Aorta (tissue), 5 donors: ENCODE measurements at places on chromosomes 2 and 18.

DNA sequence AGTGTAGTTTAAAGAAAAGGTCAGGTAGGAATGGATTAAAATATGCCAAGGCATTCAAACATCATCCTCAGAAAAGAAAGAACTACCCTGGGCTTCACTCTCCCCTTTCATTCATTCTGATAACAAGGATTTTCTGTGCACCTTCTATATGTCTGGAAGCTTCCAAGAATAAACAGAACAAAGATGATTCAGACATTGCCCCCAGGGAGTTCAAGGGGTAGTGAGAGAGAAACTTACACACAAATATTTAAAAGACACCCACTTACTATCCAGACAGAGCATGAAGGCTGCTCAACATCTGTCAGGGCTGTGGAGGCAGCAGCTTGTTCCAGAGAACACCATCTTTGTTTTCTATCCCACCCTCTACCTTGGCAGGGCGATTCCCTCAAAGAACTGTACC, 140.5 kb downstream of the ALK start:
- DNase-seq: no peak

DNA sequence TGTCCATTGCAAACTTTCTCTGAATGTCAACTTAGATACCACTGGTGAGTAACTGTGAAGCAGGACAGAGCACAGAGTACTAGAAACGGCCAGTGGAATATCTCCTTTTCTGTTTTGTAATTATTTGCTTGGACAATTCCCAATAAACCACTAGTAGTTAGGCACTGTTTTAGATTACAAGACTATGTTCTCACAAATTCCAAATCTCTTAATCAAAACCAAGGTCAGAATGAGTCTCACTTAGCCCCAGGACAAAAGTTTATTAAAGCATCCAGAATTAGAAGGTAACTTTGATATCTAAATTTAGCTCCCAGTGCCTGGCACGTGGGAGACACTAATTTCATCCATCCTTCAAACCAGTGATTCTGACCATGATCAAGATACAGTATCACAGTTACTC, 89.0 kb downstream of the ZNF521 start:
- DNase-seq: no peak

- no peak for DNase-seq
Observed at GRCh38 chr2:121791290-121791689, 35.8 kb downstream of the TSN start.

DNA sequence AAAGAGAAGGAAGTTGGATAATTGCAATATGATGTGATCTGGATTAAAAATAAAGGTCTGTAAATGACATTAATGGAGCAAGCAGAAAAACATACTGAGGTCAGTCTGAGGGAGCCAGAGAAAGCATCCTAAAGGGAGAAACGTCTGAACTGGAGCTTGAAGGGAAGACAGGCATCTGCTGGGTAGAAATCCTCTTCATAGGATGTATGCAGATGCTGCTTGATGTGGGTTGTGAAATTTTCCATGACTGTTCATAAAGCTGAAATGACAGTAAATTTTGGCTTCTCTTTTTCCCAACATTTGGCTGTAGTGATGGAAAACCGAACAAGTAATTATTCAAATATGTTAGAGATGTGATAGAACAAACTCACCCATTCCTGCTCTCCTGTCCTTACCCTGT, 287.6 kb downstream of the CAMKMT start:
- no peak for DNase-seq

- DNase-seq: no peak
Observed at GRCh38 chr2:126425943-126426342, 230.0 kb upstream of the GYPC start.

GRCh38 chr2:69704446-69704845, 37.5 kb upstream of the ANXA4 start:
- no peak for DNase-seq

- DNase-seq: no peak
Observed at GRCh38 chr2:144896341-144896740, 376.4 kb upstream of the ZEB2 start.

DNA sequence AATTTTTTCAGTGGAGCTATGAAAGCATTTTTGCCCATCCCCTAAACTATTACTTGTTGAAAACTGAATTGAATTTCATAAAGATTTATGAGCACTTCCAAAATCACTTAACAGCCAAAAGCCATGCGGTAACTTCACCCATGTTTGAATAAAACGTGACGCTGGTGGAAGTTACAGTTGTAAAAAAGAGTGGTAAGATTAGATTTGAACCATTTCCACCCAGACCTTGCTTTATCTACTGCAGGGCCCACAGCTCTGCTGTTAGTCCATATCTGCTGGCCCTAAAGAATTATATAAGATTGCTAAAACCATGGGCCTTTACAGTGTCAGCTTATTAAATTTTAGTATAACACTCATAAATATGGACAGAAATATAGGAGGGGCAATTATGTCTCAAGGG, 15.5 kb upstream of the ITGA4 start:
- DNase-seq: no peak

DNA sequence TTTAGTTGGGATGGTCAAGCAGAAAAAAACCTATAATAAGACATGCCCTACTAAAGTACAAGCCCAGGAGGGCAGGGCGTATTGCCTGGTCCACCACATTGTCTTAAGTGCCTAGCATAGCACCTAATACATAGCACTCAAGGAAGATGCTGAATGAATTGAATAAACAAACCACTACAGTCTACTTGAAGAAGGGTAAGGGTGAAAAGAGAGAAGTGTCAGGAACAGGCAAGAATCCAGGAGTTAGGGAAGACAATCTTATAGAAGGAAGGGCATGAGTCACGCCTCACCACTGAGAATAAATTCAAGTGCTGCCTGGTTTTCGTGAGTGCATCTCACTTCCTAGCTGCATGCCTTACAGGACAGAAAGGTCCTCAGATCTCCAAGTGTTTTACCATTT, 13.9 kb downstream of the SLC19A3 start:
- DNase-seq: no peak

DNA sequence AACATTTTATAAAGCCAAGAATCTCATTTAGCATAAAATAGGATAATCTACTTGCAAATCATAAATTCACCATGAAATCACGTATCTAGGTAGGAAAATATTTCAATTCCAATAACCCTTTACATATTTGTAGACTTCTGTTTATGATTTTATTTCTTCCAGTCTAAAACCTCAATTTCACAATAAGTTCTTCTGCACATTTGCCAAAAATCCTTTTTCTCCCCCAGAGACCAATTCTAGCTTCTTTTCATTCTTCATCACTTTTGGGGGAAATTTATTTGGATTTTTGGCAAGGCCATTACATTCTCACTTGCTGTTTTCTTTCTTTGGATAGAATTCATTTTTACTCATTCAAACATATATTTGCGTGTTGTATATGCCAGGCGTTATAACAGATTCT, 86.8 kb downstream of the SPRED2 start:
- no peak for DNase-seq

DNA sequence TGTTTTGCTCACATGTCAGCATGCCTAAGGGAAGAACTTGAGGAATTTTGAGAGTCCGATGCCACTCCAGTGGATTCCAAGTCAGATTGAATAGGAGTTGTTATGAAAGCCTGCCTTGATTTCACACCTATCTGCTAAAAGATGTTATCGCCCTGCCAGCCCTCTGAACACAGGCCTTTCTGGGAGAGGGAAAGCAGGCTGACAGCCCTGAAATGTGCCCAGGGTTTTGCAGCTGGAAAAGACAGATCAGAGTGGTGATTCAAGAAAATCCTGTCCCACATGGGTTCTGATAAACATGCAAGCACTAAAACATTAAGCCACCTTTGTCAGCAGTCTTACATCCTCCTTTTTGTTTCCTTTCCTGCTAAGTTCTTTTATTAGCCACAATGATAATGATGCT, 1752.9 kb upstream of the CELF4 start:
- no peak for DNase-seq

DNA sequence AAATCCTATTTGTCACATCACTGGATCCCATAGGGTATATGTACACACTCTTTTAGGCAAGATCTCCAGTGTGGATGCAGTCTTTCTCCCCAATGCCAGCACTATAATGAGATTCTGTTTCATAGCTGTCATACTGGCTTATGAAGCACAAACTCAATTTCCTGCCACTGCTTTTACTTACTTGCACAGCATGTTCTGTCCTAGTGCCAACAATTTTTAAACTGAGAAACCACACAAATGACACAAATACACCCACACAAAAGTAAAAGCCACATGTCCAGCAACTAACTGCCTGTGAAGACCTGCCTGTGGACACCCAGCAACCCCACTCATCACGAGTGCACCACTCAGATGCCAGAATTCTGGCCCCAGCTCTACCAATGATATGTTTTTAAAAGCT, 29.6 kb upstream of the RNU4ATAC start:
- no peak for DNase-seq

- DNase-seq: no peak
Observed at GRCh38 chr2:70708376-70709199, 59.4 kb downstream of the ADD2 start.

DNA sequence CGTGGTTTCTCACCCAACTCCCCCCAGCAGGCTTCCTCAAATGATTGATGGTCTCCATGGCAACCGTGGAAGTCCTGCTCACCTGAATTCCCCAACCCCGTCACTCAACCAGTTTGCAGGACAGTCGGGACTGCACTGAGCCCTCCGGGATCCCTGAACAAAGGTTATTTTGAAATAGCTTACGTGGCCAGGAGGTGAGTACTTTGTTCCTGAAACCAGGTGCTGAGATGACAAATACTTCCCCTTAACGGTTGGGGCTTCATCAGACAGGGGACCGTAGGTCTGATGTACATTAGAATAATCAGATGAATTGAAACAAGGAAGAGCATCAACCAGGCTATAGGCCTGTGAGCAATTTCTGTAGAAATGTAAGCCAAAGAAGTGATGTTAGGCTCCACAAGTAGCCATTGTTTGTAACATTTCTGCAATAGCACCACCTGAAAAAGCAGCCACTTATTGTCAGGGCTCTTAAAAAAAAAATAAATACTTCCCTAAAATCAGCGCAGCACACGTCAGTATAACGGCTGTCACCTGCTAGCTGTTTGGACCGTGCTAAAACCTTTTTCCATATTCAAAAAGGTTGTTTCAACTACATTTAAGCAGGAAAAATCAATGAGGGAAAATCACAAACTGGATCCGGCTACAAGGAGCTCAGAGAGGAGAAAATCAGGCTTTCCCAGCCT, 206.4 kb upstream of the ID2 start:
- DNase-seq: no peak

DNA sequence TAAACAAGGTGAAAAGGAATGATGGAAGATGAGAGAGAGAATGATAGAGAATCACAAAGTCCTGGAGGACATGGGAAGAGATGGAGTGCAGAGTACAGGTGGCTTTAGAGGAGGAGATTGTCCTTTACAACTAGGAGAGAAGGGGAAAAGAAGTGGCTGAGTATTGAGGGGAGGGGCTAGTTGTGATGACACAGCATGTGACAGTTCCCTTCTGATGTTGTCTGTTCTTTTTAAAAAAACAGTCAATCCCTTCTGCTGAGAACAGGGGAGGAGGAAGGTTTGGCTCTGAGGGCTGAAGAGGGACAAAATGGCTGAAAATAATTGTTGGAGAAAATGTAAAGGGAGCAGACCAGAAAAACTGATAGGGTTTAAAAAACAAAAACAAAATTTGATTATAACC, 44.0 kb downstream of the STEAP3 start:
- DNase-seq: no peak

GRCh38 chr18:79511671-79512301, 116.1 kb downstream of the NFATC1 start:
- DNase-seq: peak; percentile 37

GRCh38 chr2:181810823-181811695, 80.5 kb upstream of the ITPRID2 start:
- no peak for DNase-seq

- DNase-seq: peak; percentile 61
Observed at GRCh38 chr2:74552914-74553811, 579 bp downstream of the LOXL3 start.

DNA sequence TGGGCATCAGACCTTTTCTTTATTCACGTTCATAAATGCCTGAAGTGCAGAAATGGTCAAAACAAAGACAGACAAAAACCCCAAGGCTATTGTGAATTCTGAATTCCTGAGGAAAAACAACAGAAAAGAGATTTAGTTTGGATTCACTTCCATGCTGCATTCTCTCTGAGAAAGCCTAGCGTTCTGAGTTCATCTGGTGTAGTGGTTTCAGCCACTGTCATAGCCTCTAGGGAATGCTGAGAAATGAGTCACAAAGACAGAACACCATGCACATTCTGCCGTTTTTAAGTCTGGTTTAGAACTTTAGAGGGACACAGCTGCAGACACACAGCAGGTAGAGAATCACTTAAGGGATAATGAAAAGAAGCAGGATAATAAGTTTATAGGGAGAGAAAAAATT, 93.8 kb downstream of the LRP1B start:
- no peak for DNase-seq

DNA sequence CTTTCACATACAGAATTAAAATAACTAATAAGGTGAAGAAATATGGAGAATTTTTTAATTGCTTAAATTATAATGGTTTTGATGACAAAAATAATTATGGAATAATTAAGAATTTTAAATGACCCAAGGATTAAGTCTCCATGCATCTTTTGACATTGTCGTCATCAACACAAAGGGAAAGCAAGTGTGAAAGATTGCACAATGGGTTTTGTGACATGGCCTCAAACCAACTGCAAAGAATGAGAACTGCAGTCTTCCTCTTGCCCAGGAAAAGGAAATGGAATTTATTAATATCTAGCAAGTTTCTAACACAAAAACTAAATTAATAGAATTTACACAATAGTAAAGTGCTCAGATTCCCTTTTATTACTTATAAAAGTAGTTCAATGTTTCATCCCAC, 329.1 kb upstream of the PKDCC start:
- DNase-seq: no peak

DNA sequence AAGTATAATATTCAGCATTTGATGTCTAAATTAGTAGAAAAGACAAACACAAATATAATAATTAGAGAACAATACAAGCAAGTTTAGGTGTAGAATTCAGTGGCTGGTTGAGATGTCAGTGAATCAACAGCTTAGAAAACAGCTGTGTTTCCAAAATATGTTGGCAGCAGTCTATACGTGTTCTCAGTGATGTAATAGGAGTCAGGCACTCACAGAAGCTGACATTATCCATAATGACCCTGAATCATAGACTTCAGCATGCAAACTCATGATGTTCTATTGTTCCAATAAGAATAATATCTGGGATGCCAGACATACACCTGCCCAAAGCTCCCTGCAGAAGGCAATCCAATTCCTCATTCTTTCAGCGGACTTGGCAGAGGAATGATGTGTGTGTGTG, 164.7 kb downstream of the SLC8A1 start:
- no peak for DNase-seq
